ENCODE measurements at places on chromosomes 4 and X.

DNA sequence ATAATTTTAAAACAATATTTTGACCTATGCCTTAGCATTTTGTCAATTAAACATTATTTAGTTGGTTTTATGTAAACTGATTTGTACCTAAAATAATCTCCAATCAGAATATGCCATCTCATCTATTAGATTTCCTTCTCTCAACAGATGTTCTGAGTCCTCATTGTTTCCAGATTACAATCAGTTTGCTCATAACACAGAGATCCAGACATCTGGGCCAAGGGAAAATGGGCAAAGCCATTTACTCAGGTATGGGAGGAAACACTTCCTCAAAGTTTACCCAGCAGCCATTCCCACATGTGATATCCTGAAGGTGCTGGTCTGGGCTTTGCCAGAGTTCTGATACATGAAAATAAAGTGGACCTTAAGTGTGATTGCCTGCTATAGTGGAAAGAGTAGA, 217.9 kb upstream of the GPC4 start:
- DNase-seq: no peak

GRCh38 chr4:45876235-45876890, 247.5 kb downstream of the GABRG1 start:
- no peak for DNase-seq

- DNase-seq: no peak
Observed at GRCh38 chr4:135065366-135065765, 863.8 kb upstream of the PABPC4L start.

GRCh38 chr4:89422441-89422990, 114.9 kb upstream of the GPRIN3 start:
- DNase-seq: no peak

DNA sequence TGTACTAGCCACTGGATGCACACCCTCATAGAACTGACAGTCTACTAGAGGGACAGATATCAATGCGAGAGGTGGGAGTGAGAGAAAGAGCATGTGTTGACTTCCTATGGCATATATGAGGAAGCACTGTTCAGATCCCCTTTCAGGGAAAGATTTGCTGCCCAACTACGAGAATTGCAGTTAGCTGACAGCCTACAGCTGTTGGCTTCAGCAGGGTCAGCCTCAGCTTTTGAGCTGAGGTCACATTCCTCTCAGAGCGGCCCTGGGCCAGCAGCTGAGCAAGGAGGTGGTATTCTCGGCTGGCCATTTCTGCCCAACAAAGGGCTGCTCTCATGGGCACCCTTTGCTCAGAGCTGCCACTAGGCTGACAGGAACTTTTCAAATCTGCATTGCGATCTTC, 580.2 kb downstream of the MID1IP1 start:
- DNase-seq: no peak

- DNase-seq: no peak
Observed at GRCh38 chr4:48244665-48245064, 25.0 kb downstream of the TEC start.

- peak; percentile 85 for DNase-seq
Observed at GRCh38 chr4:52716364-52717151, 34.7 kb downstream of the ERVMER34-1 start.

GRCh38 chr4:92050875-92051274, 252.9 kb upstream of the GRID2 start:
- no peak for DNase-seq

- no peak for DNase-seq
Observed at GRCh38 chrX:21863241-21863640, 7.5 kb downstream of the YY2 start.

- no peak for DNase-seq
Observed at GRCh38 chrX:115912372-115912897, 258.1 kb upstream of the AGTR2 start.

GRCh38 chrX:53135581-53135980, 41.6 kb downstream of the KANTR start:
- no peak for DNase-seq

DNA sequence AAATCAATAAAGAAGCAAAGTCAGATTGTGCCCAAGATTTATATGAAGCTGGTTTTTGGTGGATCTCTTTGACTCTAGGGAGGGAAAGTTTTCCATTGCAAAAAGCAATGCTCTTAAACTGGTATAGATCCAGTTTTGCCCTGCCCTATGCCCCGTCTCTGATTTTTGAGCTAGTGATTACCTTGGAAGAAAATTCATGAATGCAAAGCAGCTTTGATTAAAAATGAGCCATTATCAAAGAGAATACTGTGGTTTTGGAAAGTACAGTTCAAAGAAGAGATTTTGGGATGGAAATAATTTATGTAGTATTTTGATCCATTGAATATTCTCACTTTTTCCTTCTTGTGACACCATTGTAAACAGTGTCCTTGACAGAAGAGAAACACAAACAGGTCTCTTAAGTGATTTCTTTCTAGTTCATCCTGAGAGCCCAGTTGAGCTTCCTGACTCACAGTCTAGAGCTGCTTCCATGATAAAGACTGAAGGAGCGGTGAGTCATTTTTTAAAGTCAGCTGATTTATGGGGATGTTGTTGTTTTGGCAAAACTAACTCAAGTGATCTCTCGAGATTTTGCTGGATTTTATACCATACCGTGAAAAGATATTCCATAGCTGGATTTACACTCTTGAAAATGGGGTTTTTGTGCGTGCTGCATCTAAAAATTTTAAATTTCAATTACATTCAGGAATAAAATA, 76.7 kb downstream of the AFF1 start:
- DNase-seq: peak; percentile 4

GRCh38 chr4:141469392-141469791, 167.0 kb upstream of the IL15 start:
- no peak for DNase-seq

DNA sequence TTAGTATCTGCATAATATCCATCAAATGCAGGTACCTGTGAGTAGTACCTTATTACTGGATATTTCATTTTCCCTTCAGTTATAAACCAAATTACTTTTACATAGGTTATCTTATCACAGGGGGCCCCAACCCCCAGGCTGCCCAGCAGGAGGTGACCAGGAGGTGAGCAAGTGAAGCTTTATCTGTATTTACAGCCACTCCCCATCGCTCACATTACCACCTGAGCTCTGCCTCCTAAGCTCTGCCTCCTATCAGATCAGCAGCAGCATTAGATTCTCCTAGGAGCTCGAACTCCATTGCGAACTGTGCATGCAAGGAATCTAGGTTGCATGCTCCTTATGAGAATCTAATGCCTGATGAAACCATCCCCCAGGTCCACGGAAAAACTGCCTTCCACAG, 6.3 kb downstream of the PRSS12 start:
- DNase-seq: peak; percentile 4

GRCh38 chr4:142452161-142452855, 393.8 kb downstream of the INPP4B start:
- DNase-seq: peak; percentile 26

DNA sequence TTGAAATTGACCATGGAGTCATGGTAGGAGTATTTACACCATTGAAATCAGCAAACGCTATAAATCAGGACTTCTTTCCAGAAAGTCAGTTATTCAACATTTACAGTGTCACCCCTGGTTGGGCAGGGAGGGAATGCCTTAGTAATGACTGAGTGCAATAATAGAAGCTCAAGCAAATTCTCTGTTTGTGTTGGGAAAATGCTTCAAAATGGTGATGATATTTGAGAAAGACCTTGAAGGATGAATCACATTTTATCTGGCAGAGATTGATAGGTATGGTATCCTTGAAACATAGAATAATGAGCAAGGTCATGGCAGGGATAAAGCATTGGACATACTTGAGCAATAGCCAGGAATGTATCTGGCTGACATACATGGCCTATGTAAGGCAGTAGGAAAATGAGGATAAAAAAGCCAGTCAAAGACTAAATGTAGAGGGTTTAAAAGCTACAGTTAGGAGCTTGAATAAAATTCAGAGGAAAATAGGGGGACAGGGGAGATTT, 248.7 kb downstream of the FMR1NB start:
- no peak for DNase-seq

DNA sequence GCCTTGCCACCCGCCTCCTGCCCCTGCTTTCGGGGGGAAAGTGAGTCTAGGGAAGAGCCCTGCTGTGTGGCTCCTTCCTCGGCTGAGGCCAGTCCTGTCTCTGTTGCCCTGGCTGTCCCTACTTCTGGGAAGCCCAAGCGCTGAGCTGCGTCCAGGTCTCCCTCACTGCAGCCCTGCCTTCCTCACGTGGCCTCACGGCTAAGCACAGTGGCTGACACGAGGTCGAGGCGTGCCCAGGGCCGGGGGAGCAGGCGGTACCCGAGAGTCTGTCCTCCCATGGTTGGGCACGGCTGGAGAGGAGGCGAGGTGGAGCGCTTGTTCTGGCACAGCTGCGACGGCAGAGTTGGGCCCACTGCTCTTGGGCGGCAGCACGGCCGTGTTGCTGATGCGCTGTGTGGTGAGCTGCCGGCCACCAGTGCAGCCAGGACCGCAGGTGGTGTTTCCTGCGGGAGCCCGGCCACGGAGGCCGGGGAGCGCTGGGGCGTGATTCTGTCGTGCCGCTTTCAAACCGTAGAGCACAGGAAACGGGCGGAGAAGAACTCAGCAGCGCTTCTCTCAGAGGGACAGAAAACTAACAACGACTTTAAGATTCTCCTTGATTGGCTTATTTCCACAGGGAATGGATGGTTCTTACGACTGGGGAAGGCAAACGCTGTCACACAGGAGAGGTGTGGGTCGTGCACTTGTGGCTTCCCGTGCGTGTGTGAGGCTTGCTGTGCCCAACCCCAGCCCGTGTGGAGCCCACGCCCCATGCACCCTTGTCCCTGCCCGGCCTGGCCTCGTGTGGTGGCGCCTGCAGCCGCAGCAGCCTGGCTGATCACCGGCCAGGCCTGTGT, 21.3 kb downstream of the MAEA start:
- DNase-seq: no peak

GRCh38 chr4:184596617-184597185, 52.5 kb downstream of the CASP3 start:
- no peak for DNase-seq

- DNase-seq: peak; percentile 46
Observed at GRCh38 chrX:36908801-36909675, 99.1 kb upstream of the FAM47C start.

DNA sequence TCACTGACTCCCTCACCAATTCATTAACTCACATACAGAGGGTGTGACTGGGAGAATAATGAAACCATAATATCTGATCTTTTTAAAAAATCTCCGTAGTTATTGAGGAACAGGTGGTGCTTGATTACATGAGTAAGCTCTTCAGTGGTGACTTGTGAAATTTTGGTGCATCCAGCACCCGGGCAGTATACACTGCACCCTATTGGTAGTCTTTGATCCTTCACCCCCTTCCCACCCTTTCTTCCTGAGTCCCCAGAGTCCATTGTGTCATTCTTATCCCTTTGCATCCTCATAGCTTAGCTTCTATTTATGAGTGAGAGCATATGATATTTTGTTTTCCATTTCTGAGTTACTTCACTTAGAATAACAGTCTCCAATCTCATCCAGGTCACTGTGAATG, 1143.8 kb downstream of the PCDH19 start:
- peak; percentile 6 for DNase-seq

DNA sequence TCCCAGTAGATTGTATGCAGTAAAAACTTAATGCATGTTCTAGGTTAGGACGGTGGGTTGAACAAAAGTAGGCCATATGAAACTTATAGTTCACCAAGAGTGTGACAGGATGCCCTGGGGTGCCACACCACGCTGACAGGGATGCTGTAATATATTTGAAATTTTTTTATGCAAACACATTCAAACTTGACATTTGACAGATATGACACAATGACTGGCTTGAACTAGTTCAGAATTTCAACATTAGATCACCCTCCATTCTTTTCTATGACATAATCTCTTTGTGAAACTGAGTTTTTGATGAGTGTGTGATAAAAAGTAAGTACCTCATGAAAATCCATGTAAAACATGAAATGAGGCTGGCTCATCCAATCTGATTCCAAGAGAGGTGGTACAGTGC, 198.4 kb downstream of the PALLD start:
- DNase-seq: no peak

GRCh38 chr4:5615496-5616075, 92.8 kb downstream of the EVC2 start:
- DNase-seq: no peak

DNA sequence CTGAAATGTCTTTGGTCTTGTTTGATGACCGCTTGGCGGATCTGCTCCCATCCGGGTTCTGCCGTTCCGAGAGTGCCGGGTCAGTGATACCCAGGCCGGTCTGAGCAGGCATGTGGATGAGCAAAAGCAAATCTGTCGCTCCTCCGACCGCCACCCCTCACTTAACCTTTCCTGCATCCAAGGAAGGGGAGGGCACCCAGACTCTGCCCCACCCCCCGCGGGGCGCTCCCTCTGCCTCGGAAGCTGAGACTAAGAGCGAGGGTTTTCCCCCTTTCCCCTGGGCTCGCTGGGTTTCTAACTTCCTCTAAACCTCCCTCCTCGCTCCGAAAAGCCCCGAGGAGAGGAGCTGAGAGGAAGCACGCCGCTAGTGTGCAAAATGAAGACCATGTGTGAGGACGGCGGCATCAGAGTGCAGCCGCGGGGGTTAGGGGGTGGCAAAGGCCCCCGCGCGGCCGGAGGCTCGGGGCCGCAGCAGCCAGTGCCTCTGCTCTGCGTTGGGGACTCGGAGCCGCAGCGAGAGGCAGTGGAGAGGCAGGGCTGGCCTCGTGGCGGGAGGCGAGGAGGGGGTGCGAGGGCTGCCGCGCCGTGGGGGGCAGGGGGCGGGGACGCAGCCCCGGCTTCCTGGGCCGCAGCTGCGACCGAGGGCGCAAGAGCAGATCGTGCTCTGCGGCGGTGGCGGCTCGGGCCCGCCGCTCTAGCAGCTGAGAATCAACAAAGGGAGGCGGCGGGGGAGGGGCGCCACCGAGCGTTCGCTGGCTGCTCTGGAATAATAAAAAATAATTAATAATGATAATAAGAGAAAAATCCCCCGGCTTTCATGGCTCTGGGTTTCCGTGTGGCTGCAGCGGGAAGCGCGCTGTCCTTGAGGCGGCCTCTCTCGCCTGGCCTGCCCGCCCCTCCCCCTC, 55.8 kb upstream of the BCOR start:
- DNase-seq: peak; percentile 74

- DNase-seq: no peak
Observed at GRCh38 chrX:139967750-139968149, 2.4 kb upstream of the CXorf66 start.

- no peak for DNase-seq
Observed at GRCh38 chr4:166875821-166876220, 358.5 kb downstream of the SPOCK3 start.

DNA sequence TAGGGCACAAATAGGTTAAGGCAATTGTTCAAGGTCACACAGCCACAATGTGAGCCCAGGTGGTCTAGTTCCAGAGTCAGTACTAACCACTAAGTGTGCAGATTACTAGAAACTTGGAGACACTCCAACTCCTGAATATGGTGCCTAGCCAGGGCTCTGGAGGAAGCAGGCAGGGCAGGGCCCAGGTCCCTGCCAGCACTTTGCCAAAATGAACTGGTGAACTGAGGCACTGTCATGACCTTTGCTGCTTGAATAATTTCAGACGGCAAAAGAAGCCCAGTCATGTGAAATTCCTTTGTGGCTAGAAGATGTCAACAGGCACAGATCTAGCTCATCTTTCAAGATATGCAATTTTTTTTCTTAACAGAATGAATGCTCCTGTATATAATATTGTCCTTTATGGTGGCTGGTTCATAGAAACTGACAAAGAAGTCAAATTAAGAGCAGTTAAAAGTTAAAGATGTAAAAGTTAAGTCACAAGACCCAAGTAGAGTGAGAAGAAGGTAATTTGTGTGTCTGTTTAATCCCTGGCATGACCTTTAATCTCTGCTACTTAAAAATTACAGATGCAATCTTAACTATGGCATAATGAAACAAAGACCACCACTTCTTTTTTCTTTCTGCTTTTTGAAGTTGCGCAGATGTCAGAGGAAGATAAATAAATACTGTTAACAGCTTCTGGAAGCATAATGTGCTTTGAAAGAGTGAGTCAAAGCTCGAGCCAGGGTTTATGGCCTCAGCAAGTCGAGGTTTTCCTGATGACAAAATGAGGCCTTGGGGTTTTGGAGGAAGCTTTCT, 54.1 kb downstream of the SHROOM3 start:
- no peak for DNase-seq

Data from NCI-H82 (cell line).